ENCODE measurements at places on chromosomes 4 and X.
A peak's percentile ranks its signal among the peaks of the same experiment; 100 is the strongest.

DNA sequence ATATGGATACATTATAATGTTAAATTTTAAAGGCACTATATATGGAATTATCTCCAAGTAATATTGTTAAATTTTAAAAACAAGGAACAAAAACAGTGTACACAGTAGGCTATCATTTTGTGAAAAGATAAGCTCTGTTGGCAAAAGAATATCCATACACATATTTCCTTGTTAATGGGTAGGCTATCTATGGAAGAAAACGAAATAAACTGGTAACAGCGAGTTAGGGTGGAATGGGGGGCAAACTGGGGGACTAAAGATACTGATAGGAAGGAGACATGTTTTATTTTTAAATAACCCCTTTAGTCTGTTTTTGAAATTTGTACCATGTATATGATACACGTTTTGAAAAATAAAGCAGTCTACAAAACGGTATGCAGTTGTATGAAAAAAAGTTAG is 3.6 kb upstream of the TSPAN5 start:
- no peak for DNase-seq

DNA sequence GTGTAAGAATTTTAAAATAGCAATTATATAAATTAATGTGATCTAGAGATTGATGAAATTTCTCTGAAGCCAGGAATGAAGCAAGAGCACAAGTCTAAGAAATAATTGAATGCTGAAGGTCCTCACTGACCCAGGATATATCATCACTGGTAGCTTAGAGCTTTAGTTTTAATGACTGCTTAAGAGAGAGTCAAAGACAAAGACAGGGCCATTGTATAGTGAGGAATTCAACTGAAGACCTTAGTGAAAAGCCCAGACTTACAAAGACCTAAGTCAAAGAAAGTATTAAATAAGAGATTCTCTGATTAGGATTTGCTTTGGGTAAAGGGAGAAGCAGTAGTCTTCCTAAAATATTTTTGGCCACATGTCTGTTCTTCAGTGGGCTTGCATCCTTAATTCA is 26.0 kb upstream of the IL15 start:
- no peak for DNase-seq

DNA sequence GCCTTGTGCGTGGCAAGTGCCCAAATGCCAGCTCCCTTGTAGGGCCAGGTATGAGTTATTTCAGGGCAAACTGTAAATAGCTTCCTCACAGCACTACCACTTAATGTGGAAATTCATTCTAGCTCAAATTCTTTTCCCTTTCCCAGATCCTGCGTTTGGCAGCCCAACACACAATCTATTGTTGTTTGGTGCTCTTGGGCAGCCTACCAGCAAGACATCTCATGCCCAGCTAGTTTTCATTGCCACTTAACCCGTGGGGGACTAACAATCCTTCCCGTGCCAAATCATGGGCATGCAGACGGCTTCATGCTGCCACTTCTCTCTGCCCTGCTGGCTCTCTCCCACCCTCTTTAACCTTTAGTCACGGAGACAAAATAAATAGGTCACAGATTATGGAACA is 454.2 kb downstream of the GRIA2 start:
- peak; percentile 17 for DNase-seq

DNA sequence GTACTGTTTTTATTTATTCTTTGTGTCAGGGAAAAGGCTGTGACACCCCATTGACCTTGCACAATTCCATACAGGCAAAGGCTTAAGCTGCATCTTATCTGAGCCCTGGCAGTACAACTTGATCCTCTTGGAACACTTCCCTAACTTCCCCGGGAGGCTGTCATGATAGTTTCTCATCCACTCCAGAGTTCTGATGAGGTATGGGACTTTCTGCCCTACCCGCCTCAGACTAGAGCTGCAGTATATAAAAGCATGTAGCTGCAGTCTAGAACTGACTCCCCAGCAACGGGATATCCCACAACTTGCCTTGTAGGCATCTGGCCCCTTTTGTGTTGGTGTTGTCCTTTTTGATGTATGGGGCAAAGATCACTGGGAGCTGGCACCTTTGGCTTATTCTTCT is 72.7 kb downstream of the FNIP2 start:
- DNase-seq: no peak

DNA sequence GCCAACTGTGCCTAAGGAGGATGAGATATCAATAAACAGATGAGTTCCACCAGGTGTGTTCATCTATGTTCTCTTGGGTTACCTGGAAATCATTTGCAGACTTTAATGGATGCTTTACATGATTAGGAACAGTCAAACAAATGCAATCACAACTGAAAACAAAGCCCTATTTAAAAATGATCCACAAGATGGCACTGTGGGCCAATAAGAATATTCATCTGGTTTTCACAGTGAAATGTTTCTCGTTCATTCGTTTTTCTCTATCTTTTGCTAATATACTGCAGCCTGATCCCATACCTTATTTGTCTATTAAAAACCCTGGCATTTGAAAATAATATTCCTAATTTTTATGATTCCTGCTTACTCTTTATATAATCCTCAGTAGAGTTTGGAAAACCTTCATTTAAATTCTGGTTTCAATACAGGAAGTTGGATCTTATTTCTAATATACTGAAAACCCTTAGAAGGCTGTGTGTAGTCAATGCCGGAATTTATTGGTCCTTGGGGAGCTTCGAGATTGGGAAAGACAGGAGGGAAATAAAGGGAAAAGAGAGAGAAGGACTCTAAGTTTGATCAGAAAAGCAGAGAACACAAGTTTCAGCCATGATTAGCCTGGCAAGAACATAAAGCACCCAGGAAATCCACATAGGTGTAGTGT is 63.8 kb upstream of the TAPT1 start:
- no peak for DNase-seq

DNA sequence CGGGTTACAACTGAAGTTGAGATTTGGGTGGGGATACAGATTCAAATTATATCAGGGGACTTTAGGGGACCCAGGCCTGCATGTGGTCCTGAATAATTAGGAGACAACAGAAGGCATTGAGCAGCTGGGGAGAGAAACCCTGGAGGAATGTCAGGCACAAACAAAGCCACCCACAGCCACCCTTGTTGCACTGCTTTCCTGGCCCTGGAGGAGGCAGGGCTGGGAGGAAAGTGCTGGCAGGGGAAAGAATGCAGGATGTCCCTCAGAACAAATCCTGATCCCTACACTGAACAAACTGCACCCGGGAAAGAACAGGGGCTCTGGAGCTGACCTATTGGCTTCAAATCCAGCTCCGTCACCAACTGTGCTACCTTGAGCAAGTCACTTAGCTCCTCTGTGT is 214.1 kb upstream of the ATP6AP2 start:
- DNase-seq: no peak

DNA sequence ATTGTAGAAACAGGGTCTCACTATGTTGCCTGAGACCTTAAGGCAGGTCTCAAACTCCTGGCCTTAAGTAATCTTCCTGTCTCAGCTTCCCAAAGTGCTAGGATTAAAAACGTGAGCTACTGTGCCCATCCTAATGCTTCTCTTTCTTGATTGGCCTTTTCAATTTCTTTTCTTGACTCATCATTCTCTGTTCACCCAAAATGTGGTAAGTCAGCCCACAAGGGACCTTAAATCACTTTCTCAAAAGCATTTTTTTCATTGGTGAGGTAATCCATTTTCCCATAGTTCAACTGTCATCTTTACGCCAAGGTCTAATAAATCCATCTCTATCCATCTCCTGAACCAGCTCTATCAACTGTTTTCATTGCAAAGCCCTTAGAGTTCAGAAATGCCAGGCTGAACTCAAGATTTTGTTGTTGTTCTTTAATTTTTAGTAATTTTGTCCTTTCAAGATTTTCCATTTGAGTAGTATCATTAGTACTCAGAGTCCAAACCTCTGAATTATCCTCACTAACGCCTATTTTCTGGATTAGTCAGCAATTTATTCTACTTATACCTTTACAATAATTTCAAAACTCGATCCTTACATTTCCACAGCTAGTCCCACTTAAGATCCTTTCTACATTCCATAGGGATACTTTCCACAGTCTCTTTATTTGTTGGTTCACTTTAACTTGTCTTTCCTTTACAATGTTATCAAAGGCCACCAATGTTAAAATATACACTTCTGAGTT is 528.6 kb downstream of the IL15 start:
- DNase-seq: no peak

GRCh38 chr4:7403001-7403400 is 31.7 kb downstream of the PSAPL1 start:
- no peak for DNase-seq

DNA sequence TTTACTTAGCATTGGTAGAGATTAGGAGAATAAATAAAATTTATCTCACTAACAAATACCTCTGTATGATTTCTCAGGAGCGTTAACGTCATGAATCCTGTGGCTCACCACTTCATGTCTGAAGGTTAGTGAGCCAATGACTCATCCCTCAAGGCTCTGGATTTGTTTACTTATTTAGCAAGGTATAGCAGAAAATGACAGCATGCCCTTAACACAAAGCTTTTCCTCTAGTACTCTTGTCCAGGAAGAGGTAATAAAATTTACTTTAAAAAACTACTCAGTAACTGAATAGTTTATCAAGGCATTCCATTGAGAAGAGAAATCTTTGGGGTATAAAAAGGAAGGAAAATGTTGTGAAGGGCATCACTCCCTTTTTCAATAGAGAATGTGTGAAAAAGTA is 823.8 kb downstream of the CCSER1 start:
- DNase-seq: no peak

DNA sequence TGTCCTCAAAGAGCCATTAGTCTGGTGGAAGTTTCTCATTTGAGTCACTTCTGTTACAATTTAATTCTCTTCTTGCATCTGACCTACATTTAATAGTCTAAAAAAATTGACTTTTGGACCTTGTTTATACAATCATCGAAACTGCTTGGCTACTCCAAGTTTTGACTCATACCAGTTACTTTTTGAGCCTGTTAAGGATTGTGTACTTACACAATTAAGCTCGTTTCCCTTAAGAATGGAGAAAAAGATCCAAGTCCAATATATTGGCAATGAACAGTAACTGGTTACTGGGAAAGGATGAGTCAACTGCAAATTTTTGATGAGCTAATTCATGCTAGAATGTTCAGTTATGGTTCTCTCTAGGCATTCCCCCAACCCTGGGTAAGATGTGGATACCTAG is 58.2 kb downstream of the DCX start:
- no peak for DNase-seq

GRCh38 chr4:125334926-125335325 is 20.2 kb downstream of the FAT4 start:
- DNase-seq: no peak

DNA sequence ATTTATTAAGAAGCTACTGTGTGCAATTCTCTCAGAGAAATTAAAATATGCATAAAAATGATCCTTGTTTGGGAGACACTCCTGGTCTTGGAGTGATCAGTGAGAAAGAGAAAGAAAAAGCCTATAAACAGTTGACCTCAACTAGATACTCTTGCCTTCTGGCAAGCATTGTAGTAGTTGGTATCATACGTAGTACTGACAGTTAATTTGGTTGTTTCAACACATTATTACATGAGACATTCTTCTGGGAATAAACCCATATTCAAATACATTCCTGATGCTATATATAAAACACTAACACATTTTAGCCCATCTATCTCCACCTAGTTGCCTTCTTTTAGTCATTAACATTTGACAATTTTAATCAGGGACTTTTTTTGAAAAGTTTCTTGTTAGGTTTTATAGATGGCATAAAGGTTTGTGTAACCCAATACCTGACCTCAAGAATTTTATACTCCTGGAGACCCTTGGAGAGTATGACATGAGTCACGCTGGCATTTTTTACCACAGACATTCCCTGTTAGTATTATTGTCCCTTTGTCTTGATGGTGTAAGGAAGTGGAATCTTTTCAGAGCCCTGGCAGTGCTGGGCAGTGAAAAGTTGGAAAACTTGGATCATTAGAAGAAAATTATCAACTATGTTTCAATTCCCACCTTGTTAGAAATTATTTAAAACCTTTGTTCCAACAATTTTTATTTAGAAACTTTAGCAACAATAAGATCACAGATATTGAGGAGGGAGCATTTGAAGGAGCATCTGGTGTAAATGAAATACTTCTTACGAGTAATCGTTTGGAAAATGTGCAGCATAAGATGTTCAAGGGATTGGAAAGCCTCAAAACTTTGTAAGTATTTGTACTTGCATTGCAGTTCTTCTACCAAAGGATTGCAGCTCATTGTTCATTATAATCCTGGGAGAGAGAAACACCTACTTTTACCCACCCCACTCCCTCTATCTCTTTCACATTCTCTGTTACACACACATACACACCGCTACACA is 167.1 kb upstream of the PACRGL start:
- no peak for DNase-seq

- no peak for DNase-seq
Measured at GRCh38 chr4:81346719-81347118, 125.0 kb downstream of the RASGEF1B start.

- DNase-seq: no peak
Measured at GRCh38 chr4:77376788-77377460, 219.9 kb downstream of the CCNG2 start.

GRCh38 chr4:124202099-124202498 is 510.4 kb downstream of the ANKRD50 start:
- DNase-seq: no peak
